Stimulated activated CD8-positive, alpha-beta memory T cell treated with anti-CD3 and anti-CD28 coated beads, Interleukin-15, amount 100 ng/mL, for 48 hours (primary cell): ENCODE measurements at places on chromosomes 12 and 14.

- DNase-seq: no peak
These were observed 44.3 kb downstream of the TUNAR start for GRCh38 chr14:95920769-95921438.

DNA sequence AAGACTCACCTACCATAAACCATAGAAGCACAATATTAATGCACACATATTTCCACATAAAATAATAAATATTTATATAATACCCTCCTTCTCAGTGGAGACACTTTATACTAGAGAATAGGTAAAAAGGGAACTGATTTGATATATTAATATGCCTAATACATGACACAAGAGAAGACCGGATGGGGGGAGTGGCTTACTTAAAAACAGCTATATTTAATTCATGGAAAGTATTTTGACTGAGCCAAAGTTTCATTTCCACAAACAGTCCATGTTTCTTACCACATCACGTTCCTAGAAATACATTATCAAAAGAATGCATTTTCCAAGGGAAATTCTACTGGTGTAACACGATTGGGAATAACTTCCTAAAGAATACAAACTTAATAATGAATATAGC lies 63.4 kb downstream of the ITPR2 start:
- DNase-seq: no peak

GRCh38 chr12:103933237-103933636 lies 3.0 kb downstream of the HSP90B1 start:
- DNase-seq: no peak

GRCh38 chr12:105783983-105784947 lies 354.5 kb downstream of the NUAK1 start:
- DNase-seq: no peak

GRCh38 chr14:78152201-78153063 lies 17.7 kb upstream of the NRXN3 start:
- no peak for DNase-seq

DNA sequence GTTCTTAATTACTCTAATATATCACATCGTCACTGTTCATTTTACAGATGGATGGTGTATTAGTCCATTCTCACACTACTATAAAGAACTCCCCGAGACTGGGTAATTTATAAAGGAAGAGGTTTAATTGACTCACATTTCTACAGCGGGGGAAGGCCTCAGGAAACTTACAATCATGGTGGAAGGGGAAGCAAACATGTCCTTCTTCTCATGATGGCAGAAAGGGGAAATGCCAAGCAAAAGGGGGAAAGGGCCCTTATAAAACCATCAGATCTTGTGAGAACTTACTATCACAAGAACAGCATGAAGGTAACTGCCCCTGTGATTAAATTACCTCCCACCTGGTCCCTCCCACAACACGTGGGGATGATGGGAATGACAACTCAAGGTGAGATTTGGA lies 6.5 kb downstream of the TMBIM4 start:
- no peak for DNase-seq

DNA sequence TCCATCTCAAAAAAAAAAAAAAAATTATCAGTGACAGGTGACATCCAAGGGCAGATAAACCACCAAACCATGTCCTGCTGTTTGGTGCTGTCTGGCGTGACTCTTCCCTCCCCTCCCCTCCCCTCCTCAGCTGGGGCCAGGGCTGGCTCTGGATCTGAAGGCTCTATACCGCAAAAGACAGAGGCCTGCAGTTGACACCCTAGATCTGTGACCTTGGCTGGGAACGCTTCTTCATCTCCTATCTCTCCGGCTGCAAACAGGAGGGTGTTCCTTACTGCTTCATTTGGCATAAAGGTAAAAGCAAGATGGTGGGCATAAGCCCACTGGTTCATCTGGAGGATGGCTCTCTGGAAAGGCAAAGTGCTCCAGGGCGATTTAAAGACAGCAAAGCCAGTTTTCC lies 126.8 kb upstream of the PRMT8 start:
- no peak for DNase-seq

DNA sequence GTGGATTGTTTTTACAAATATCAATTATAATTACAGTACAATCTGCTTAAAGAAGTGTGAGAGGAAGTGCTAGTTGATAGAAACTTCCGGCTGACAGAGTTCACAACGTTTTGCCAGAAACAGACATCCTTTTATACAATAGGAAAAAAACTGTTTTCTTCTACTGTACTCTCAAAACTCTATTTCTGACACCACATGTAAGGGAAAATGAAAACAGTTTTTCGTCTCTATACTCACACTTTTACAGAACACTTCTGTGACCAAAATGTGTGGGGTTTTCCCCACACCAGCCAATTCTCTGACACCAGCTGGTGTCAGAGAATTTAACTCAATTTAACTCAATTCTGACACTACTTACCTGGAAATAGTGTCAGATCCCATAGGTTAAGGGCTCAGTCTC lies 24.2 kb upstream of the HIF1A start:
- no peak for DNase-seq

GRCh38 chr14:104739546-104740516 lies 13.1 kb upstream of the SIVA1 start:
- no peak for DNase-seq

DNA sequence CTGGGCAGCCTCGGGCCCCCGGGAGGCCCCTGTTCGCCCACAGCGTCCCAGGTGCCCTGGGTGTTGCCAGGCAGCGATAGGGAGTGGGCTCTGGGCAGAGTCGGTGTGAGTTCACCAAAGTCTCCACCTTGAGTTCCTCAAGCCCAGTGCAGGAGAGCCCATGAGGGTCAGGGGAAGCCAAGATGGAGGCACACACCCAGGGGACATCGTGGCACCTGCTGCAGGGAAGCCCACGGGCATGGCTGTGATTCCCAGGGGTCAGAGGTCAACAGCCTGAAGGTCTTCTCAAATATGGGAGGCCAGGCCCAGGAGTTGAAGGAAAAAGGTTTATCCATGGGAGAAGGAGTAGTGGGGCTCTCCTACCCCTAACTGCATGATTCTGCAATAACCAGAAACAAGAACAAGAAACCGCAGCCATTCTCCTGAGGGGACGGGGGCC lies 148.8 kb downstream of the ADGRD1 start:
- DNase-seq: no peak

DNA sequence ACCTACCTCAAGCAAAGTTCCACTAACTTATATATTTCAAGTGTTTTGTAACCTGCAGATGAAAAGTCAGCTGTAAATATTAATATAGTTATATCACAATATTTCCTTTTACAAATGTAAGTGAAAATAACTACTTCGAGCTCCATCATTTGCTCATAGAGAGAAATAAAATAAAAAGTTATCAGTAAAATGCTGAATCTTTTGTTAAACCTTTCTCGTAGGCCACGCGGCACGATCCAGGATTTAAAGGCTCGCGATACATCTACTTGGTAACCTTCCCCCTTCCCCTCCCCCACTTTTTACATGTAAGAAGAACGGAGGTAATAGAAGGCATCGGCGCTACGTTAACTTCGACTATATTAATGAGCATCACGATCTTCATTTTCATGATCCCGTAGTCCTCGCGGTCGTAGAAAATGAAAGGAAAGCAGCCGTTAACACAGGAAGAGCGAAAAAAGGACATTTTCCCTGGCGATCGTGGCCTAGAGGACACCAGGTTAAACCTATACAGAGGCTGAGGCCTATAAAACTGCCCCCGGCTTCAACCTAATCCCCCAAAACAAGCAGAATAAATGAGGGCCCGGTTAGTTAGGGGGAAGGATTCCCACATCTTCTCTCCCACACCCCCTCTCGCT lies 508 bp downstream of the HNRNPC start:
- no peak for DNase-seq

GRCh38 chr12:120118321-120119061 lies 1.9 kb upstream of the RAB35 start:
- DNase-seq: no peak

- peak; percentile 72 for DNase-seq
These were observed 473.1 kb downstream of the TMEM121 start for GRCh38 chr14:105999361-106000028.

DNA sequence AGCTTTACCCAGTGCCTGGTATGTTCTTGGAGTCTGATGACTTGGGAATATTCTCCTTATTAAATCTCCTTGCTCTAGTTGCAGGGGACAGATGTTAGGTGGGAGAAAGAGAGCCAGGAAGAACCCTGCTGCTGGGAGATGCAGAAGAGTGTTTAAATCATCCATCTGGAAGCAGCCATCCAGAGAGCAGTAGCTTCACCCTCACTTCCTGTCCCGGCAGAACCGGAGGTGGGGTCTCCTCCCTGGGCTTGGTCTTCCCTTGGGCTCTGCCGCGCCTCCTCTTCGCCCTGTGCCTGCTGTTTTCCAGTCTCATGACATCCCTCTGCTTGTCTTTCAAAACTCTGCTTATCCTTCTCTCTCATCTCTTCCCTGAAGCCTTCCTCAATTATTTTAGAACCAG lies 15.5 kb downstream of the B4GALNT3 start:
- DNase-seq: no peak

GRCh38 chr12:12673296-12673695 lies 22.7 kb downstream of the GPR19 start:
- DNase-seq: peak; percentile 55

GRCh38 chr12:114790276-114790675 lies 106.3 kb upstream of the TBX3 start:
- DNase-seq: no peak

GRCh38 chr14:24165785-24166184 lies 4.7 kb downstream of the IRF9 start:
- no peak for DNase-seq

- no peak for DNase-seq
These were observed 91.9 kb downstream of the SLC24A4 start for GRCh38 chr14:92414690-92415445.

DNA sequence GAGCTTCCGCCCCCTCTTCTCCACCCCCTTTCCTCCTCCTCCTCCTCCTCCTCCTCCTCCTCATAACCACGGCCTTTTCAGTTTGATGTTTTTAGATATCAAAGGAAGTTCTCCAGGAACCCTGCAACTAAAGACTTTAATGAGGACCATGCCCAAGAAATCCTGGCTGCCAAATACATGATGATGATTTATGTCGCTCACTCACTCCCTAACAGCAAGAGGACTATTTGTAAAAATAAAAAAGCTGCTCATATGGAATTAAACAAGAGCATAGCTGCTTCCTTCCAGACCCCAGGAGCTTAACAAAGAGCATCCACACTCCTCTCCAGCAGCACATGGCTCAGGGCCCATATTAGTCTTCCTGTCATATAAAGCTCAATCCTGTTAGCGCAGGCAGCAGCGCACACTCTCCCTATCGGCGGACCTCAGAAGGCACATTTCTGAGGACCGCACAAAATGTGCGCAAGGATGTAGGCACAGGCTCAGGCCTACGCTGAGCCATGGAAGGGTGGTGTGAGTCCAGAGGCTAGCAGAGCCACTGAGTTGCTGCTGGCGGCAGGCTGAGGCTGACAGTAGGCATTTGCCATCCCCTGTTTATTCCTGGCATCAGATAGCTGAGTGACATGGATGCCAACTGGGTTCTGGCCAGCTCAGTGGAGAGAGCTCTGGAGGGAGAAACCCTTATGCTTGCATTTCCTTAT lies 232.8 kb downstream of the MSRB3 start:
- DNase-seq: no peak

DNA sequence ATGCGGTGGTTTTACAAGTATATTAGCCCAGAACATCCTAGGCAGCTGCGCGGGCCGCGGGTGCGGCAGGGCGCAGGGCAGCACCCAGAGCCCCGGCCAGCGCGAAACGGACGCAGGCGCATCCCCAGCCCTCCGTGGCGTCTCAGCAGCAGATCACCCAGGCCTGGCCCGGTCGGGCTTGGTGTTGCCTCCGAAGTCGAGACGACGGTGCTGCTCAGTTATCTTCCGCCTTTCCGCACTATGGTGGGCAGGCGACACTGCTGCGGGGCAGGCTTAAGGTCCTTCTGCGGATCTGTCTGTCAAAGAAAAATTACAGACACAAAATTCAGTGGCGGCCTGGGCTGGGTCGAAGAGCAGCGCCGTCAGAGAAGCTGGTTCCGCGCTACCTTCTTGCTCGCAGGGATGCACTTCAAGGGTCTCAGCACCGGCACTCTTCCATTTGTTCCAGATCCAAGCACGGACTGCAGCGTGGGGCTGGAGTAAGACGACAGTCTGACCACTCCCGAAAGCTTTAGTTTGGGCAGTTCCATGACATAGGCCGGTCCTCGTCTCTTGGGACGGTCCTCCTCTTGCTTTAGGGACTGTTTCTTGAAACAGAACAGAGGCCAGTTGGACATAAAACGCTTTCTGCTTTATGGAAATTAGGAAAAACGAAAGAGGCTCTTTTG lies 75.8 kb downstream of the MOK start:
- DNase-seq: no peak

DNA sequence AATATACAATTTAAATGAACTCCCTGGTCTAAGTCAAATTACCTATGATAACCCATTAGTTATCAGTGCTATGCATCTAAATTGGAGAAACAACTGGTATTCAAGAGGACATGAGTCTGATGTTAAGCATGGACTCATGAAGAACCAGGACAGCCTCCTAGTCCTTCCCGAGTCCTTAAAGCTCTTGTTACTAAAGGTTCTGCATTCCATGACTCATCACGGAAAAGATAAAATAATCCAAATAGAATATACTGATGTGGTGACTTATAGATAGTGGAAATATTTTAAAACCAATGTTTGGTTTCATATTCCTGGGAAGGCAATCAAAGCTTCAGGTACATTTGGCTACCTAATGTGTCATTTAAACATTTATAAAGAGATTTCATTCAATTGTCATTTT lies 117.2 kb upstream of the PMCH start:
- no peak for DNase-seq

GRCh38 chr14:101535701-101536207 lies 25.5 kb upstream of the DIO3 start:
- no peak for DNase-seq
